ENCODE measurements at places on chromosomes 5 and 9. TPM values are rescaled to one million over a fixed set of nuclear protein-coding genes. Genes with fewer than 3 reads are reported as not detected.

DNA sequence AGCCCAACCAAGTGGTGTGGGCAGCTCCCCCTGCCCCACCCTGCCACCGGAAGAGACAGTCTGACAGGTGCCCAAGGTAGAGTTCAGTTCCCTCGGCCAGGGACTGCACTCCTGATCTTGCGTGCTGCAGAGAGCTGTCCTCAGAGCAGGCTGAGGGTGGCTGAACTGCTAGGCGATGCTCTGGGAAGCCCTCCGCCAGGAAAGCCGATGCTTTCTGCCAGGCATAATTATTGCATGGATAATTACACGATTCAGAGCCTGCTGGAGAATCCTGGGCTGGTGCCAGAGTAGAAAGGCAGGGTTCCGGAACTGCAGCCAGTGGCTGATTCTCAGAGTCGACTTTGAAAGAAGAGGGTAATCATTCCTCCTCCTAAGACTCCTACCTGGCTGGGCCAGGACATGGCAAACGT is 19.3 kb downstream of the KCNIP1 start:
- no peak for DNase-seq

The PAEP gene
- total RNA-seq, result not detected

- no peak for DNase-seq
Measured at GRCh38 chr5:108760512-108760911, 12.8 kb downstream of the FER start.

DNA sequence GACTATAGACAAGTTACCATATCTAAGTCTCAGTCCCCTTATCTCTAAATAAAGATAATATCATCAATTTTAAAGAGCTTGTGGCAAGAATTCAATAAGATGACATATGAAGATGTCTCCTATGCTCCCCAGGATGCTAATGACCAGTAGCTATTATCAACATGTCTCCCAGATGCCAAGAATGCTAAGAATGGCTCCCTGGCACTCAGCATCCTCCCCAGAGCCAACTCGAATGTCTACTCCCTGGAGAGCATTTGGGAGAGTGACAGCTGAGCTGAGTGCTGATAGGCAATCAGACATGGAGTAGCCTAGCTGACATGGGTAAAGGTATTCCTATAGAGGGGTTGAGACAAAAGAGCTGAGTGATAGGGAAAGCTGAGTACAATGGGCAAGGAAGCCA is 15.9 kb downstream of the P4HA2 start:
- DNase-seq, result no peak

DNA sequence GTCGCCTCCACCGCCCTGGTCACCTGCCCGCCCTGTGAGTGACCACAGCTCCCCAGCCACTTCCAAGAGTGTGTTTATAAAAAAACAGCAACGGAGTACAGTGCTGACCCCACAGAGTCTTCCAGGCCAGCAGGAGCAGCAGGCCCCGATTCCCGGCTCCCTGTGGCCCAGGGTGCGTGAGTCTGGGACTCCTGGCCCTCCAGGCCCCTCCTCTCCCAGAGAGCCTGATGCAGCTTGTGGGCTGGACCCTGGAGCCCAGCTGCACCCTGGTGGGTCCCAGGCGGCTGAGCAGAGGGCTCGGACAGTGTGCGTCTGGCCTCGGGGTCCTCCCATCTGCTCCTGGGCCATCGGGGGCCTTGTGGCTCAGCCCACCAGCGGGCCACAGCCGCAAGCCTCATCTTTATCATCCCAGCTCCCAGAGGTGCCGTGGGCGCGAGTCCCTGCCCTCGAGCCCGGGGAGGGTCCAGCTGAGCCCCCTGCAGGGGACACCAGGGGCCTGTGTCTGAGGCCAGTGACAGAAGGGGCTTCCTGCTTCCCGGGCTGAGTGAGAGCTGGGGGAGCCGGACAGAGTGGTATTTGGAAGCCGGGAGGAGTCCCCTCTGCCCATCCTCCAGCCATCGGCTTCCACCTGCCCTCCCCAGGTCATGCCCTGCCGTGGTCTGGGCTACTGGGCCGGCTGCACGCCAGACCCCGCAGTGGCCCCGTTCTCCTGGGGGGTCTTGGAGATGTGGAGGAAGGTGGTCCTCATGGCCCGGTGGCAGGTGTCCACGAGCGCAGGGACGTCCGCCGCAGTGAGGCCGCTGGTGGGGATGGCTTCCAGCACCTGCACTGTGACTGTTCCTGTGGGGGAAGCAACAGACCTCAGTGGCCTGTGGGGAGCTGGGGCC is 10.6 kb downstream of the EGFL7 start:
- no peak for DNase-seq

The PCDHGA2 gene
- total RNA-seq, result 0.66 TPM

GRCh38 chr9:1458503-1458902 is 408.3 kb downstream of the DMRT2 start:
- DNase-seq, result no peak

The PKD2L2 gene
- 0.21 TPM for total RNA-seq

DNA sequence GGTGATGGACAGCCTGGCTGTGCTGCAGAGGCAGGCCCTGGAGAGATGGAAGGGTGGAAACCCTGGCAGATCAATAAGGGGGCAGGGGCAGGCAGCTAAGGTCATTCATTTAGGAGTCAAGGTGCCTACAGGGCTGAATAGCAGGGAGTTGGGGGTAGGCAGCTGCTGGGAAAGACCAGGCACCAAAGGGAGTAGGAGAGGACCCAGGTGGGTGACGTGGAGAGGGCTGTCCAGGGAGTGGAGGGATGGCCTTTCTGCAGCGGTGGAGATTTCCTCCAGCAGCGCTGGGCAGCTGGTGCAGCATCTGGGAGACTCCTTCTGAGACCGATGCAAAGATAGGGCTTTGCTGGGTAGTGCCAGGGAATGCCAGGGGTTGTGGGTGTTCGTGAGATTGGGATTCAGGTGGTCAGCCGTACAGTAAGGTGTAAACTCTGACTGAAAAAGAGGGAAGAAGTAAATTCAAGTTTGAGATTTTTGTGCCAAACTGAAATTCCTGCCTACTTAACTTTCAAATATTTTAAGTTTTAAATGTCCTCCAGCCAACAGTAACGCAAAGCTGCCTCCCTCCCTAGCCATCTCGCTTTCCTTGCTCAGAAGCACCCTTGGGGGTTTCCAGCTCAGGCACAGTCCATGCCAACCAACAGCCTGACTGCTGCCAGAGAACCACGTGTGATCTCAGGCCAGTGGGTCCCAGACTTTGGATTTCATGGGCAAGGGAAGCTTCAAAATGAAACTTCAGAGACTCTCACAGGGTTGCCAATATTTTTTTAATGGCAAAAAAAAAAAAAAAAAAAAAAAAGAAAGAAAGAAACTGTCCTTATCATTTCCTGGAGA is 18.6 kb upstream of the ANGPTL2 start:
- no peak for DNase-seq

GRCh38 chr5:175597718-175598117 is 60.2 kb upstream of the HRH2 start:
- DNase-seq, result no peak

DNA sequence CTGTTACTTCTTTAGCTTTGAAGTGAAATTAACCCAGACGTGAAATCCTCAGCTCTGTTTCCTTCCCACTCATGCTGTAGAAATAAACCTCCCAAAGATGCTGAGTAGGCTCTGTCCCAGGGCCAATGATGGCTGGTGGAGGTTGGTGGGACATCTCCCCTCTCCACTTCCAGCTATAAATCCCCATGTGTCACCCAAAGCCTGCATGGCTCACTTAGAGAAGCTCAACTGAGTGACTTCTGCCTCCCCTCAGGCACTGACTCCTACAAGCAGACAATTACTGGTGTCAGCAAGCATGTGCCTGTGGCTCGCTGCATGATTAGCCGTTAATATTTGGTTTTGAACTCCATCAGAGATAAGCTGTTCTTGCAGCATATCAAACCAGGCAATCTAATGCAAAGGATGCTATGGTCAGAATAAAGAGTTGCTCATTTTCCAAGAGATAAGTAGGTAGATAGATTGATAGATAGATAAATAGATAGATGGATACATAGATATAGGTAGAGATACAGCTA is 569.5 kb upstream of the WWC1 start:
- DNase-seq, result no peak

The ADGRV1 gene
- total RNA-seq, result 74.5 TPM

- no peak for DNase-seq
Measured at GRCh38 chr9:79667120-79667519, 95.4 kb downstream of the TLE4 start.

GRCh38 chr5:176386491-176386890 is 1.9 kb downstream of the NOP16 start:
- no peak for DNase-seq

- no peak for DNase-seq
Measured at GRCh38 chr5:55864606-55865541, 13.7 kb downstream of the IL31RA start.

DNA sequence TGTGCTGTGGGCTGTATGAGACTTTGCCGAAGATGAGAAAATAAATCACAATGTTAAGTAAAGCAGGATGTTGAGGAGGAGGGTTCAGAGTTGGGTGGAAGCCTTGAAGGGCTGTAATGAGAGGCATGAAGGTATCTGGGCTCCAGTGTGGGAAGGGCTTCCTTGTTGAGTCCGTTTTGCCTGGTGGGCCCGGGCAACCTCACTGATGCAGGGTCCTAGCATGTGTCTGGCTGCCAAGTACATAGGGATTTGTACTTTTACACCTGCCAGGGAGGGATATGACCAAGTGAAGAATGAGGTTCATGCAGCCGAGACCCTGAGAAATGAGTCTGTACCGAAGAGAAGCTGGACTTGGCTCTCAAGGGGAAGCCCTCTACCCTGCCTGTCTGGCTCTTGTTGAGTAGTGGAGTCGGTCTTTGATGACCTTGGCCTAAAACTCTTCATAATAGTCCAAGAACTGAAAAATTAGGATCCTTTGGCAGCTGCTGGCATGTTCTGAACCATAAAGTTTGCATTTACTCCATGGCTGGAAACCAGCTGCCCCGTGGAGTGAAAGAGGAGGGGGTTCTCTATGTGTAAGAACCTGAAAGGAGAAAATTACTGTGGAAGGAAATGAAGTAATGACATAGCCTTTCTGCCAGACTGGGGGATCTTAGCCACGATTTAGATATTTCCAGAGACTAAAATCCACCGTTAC is 59.0 kb upstream of the DPYSL3 start:
- no peak for DNase-seq

The FAM120AOS gene
- 43.7 TPM for total RNA-seq

The ANKRD31 gene
- 0.09 TPM for total RNA-seq

The ZFP2 gene
- total RNA-seq, result 2.0 TPM

GRCh38 chr5:20556115-20556763 is 568.2 kb upstream of the CDH18 start:
- no peak for DNase-seq

The FABP6 gene
- total RNA-seq, result 2.9 TPM

- peak; percentile 70 for DNase-seq
Measured at GRCh38 chr9:135602789-135603481, 36.4 kb downstream of the GLT6D1 start.

DNA sequence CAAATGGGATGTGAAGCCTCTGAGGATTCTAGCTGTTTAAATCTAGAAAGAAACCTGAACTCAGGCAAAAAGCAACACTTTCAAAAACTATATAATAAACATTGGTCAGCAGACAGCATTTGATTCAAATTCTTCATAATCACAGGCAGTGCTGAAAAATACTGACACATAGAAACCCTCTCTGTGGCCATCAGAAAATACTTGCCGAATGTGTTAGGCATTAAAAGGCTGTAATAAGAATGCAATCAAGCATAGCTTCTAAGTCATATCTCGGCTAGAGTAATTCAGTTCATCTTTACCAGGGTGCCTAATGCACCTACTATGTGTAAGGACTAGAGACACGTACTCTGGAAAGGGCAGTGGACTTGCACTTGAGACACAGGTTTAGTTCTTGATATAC is 405.3 kb upstream of the SGCD start:
- no peak for DNase-seq

The KCNT1 gene
- 0.14 TPM for total RNA-seq

GRCh38 chr9:89122949-89123348 is 55.7 kb downstream of the SHC3 start:
- DNase-seq, result no peak

DNA sequence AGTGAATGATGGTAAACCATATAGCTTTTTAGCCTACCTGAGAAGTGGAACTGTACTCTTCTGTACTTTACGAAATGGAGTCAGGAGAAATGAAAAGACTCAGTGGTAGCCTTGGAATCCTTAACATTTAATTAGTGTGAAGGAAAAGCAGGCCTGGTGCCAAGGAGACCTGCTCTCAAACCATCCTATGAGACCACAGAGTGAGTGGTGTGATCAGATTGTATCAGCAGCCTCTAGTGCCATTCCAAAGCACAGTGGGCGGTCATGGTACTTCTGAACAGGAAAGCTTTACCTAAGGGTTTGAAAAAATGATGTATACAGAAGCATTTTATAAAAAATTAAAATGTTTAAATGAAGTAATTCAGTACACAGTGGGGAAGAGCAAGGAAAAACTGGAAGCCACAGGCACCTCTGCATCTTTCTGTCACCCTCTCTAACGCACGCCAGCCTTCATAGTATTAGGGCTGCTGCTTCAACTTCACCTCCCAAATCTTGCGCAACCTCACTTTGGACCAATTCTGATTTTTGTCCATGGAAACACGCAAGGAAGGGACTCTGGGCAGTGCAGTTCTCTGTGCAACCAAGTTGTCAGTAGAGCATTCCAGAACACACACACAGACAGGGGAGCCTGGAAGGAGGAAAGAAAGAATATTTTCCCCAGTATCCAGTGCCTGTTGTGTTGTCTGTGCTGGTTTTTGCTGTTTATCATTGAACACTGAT is 203.7 kb downstream of the SH3GL2 start:
- DNase-seq, result no peak

DNA sequence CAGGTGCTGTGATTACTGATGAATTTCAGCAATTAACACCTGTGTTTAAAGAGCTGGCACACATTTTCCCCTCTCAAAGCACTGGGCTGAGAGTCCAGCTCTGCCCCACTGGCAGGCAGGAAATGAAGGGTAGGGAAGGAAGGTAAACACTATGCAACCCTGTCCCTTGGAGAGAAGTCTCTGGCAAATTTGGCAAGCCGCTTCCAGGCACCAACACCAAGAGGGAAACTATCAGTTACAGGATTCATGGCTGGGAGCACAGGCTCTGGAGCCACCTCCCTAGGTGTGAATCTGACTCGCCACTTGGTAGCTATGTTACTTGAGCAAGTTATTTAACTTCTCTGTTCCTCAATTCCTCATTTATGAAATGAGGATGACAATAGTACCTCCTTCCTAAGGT is 3.3 kb downstream of the ANKS6 start:
- DNase-seq, result no peak

Data from WTC11 (cell line).